ENCODE measurements at places on chromosomes 5 and 9.

- no peak for DNase-seq
Measured at GRCh38 chr9:136570916-136571315, 25.1 kb upstream of the NOTCH1 start.

GRCh38 chr5:3350781-3351180 is 244.9 kb upstream of the IRX1 start:
- DNase-seq, result no peak

DNA sequence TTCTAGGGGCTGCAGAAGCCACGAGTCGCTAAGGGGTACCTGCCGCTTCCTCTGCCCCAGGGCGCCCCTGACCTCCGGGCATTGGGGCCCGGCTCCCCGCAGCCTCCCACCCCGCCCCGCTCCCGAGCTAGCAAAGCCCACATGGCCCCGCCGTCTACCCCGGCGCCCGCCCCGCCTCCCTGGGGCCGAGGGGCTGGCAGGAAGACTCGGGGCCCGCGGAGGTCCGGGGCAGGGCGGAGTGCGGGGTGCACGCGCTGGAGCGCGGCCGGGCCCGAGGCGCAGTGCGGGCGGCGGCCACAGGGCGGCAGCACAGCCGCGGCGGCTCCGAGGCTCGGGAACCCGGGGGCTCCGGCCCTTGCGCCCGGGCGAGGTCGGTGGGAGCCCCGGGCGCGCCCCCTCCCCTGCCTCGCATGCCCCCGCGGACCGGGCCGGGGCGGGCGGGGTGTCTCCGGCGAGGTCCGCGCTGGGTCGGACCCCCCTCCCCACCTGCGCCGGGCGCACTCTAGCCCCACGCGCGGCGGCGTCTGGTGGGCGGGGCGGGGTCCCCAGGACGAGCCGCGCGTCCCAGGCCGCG is 6.7 kb downstream of the NRARP start:
- peak; percentile 59 for DNase-seq

DNA sequence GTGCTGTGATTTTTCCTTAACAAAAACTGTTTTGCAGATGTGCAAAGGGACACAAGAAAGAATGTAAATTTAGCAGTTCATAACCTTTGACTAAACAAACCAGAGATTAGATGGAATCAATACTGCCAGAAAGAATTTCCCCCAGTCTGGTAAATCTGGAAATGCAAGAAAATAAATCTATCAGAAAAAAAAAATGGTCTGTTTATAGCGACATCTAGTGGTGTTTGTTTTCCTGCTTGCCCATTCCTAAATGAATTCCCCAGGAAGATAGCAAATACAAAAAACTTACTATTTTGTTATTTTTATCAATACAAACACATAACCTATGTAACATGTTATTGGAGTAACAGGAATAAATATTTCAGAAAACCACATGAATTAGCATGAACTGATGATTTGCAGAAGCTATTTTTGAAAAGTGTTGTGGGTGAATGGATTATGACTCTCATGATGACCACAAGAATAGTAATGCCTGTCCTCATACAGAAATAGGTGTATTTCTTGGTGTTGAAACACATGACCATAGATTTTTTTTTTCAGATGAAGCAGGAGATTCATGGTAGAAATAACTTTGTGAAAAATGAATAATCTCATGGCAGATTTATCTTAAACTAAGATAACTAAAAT is 1703.8 kb downstream of the MAT2B start:
- no peak for DNase-seq

- no peak for DNase-seq
Measured at GRCh38 chr5:41418220-41419031, 92.0 kb downstream of the PLCXD3 start.

DNA sequence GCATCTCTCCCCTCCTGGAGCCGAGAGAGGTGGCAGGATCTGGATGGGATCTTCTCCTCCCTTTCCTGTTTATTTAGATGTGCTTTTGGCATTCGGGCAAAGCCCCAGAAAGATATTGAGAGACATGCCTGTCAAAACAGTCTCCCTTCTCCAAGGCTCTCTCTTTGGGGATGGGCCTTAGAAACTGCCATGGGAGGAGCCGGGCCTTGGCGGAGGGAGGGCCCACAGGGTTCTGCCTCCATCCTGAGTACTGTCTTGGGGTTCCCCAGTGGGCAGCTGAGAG is 41.9 kb downstream of the DAB2IP start:
- no peak for DNase-seq

DNA sequence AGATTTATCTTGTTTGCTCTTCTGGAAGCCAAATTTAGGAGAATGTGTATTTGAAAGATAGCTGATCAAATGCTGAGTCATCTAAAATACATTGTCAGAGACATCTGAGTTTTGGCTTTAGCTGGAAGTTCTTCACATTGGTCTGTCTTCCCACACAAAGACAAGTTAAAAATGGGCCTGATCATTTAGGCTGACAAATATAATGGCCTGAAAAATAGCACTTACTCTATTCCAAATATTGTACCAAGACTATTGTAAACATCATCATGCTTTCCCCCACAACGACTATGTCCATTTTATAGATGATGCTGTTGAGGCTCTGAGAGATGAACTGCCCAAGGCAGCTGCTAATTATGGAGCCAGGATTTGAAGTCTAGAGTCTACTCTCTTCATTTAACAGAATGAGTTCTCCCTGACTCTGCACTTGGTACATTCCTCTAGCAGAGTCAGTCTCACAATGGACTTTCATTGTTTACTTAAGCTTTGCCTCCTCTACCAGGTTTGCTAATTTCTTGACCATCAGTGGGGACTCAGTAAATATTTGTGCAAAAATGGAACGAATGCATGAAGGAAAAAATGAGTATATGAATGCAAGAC is 619.4 kb upstream of the KLF4 start:
- DNase-seq, result no peak

DNA sequence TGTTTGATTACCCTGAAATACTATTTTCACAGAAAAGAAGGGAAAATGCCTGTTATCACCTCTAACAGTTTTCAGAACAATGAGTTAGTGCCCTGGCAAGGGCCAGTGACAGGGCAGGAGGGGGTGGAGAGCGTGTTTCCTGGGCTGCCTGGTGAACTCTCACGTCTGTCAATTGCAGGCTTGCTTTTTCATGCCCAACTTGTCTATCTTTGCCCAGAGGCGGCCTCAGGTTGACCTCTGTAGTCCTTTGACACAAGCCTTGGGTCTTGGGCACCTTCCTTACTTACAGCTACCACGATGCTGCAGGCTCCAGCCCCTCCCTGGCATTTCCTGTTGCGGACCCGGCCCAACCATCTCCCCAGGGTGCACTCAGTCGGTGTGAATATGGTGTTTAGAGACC is 2.2 kb upstream of the CEL start:
- no peak for DNase-seq

DNA sequence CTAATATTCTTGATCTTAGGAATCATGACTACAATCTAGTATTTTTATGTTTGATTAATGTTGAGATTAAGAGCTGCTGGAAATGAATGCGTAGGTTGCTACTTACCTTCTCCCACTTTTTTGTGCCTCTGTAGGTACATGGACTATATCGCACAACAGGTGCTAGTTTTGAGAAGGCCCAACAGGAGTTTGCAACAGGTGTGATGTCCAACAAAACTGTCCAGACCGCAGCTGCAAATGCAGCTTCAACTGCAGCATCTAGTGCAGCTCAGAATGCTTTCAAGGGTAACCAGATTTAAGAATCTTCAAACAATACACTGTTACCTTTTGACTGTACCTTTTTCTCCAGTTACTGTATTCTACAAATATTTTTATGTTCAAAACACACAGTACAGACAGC is 115.0 kb downstream of the SCAMP1 start:
- DNase-seq, result no peak

DNA sequence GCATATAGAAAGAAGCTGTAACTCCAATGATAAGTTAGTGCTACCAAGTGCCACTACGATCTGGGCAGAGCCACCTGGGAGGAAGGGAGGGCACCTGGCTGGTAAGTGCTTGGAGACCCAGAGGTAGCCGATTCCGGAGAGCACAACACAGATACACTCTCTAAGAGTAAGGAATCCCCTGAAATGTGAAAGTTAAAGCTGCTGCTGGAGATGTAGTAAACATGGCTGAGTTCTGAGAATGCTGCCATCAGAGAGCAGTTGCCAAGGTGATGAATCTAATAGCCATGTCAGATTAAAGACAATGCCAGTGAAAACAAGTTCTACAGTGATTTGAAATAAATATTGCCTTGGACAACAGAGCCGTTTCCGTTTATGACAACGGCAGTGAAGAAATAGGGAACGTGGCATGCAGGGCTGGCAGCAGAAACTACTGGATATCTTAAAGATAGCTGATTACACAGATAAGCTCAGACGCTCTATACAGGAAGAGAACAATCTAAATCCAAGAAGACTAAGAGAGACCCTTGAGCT is 561.2 kb upstream of the C9orf72 start:
- no peak for DNase-seq

- DNase-seq, result peak; percentile 54
Measured at GRCh38 chr9:133713960-133714495, 24.1 kb downstream of the SARDH start.

DNA sequence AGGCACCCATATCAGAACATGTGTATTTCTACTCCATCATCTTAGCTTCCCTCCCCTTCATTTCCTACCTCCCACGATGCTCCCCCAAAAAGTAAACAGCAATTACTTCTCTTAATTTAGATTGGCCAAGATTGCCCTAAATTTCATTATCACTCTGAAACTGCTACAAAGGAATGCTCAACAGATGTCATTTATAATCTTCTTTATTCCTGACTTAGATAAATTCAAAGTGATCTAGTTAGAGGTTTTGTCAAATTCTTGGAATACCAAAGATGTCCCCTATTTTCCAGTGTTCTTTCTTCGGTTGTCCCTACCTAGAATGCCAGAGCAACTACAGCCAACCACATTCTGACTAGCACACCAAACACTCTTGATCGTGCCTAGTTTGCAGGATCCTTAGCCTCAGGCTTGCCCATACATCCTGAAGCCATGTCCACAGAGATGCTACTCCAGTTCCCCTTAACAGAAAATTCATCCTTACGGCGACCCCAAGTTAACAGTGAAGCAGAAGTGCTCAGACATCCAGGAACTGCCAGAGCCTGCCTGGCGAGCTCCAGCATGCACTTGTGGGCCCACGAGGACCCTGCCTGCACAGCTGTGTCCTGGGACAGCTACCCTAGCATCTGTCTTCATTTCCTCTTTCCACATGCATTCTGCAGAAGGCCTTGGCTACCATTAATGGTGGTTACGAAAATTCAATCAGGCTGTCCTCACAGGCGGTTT is 31.6 kb downstream of the DAP start:
- no peak for DNase-seq

DNA sequence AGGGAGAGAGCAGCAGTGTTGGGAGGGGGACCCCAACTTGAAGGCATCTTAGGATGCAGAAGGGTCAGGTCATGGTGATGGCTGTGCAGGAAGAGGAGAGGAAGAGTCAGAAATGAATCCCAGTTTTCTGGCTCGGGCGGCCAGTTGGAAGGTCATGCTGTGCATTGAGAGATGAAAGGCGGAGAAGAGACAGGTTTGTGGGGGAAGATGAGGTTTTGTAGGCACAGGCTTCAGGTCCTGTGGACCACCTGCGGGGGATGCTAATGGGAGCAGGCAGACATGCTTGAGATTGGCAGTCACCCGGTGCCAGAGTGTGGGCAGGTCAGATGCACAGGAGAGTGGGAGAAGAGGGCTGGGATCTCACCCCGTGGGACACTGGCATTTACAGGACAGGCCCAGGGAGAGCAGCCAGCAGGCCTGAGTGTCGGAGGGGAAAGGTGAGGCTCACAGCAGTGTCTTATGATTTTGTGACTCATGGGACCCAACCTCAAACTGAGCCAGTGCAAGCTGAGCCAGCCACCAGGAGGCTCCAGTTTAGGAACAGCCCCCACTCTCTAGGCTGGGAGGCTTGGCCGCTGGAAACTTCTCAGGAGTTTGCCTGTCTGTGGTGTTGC is 17.5 kb downstream of the STXBP1 start:
- no peak for DNase-seq

DNA sequence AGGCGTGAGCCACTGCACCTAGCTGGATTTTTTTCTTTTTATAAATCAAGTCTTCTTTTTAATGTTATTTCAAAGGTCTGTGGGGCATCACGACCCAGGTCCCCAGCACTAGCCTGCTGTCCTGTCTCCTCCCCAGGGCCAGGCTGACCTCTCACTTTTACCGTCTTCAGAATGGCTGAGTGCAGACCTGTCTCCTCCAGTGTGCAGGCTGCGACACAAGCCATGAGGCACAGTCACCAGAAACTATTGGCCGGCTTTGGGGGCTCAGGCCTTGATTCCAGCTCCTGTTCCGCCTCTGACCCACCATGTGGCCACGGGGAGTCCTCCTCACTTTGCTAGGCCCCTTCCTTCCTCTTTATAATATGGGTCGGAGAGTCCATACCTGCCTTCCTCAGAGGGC is 46.6 kb upstream of the NEURL1B start:
- no peak for DNase-seq

GRCh38 chr9:135865531-135865930 is 41.8 kb downstream of the CAMSAP1 start:
- DNase-seq, result no peak

DNA sequence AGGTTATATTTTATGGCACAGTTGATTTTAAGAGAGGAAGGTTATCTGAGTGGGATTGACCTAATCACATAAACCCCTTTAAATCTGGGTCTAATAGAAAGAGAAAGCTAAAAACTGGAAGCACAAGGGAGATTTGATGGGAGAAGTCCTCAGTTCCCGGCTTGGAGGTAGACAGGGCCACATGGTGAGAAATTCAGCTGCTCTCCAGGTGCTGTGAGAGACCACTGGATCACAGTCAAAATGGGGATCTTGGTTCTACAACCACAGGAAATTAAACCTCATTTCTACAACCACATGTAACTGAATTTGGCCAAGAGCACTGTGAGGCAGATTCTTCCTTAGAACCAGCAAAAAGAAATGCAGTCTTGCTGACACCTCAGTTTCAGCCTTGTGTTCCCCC is 2352.7 kb downstream of the MAT2B start:
- no peak for DNase-seq

- no peak for DNase-seq
Measured at GRCh38 chr9:77891128-77891800, 140.3 kb downstream of the GNAQ start.

- no peak for DNase-seq
Measured at GRCh38 chr9:87516222-87516925, 18.7 kb downstream of the DAPK1 start.

- no peak for DNase-seq
Measured at GRCh38 chr9:28899267-28899666, 1326.0 kb upstream of the C9orf72 start.

- DNase-seq, result no peak
Measured at GRCh38 chr9:94971378-94972131, 245.1 kb downstream of the AOPEP start.

Measured in naive thymus-derived CD8-positive, alpha-beta T cell (primary cell).